ENCODE measurements at places on chromosomes 6 and 20.

- no peak for DNase-seq
Measured at GRCh38 chr20:46089167-46089416, 670 bp downstream of the NCOA5 start.

- DNase-seq: no peak
Measured at GRCh38 chr6:66429210-66429609, 722.2 kb upstream of the EYS start.

GRCh38 chr20:17036541-17036940 lies 190.3 kb upstream of the PCSK2 start:
- DNase-seq: no peak

DNA sequence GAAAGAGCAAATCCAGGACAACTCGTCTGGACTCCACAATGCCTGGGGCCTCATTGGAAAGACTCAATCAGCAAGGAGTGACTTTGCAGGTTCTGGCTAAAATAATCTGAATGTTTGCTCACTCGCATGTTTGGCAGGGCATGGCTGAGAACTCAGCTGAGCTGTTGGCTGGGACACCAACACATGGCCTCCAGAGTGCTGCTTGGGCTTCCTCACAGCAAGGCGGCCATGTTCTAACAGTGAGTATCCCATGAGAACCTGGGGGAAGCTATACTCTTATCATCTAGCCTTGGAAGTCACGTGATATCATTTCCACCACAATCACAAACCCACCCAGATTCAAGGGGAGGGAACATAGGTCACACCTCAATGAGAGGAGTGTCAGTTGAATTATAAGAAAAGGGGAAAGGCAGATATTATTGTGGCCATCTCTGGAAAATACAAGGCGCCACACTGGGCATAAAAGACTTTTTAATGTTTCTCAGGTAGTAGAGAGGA lies 23.1 kb upstream of the SHLD1 start:
- DNase-seq: no peak

DNA sequence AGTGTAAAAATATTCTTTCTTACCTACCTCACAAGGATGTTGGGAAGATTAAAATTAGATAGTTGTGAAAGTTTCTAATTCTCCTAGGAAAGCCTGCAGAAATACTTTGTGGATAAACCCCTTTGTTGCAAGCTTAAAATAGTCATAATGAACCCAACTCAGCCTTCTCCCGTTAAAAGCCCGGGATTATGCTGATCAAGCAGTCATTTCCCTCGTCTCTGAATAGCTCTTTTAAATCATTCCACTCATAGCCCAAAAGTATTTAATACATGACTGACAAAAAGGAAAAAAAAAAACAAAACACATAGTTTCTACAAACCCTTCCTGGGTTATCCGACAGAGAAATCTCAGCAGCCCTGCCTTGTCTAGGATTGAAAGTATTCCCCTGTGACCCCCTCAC lies 10.9 kb upstream of the METTL24 start:
- no peak for DNase-seq

- DNase-seq: no peak
Measured at GRCh38 chr20:63171991-63172390, 43.9 kb downstream of the YTHDF1 start.

GRCh38 chr20:50130995-50131394 lies 18.0 kb upstream of the UBE2V1 start:
- no peak for DNase-seq

GRCh38 chr6:142417331-142417750 lies 115.5 kb downstream of the ADGRG6 start:
- no peak for DNase-seq

- no peak for DNase-seq
Measured at GRCh38 chr20:11403711-11404110, 514.0 kb upstream of the BTBD3 start.

GRCh38 chr6:11085758-11086435 lies 7.7 kb upstream of the SMIM13 start:
- DNase-seq: no peak

- no peak for DNase-seq
Measured at GRCh38 chr6:135331002-135331401, 149.9 kb downstream of the MYB start.

- DNase-seq: no peak
Measured at GRCh38 chr6:116560130-116560529, 6.6 kb downstream of the CALHM4 start.

GRCh38 chr6:5766260-5766659 lies 240.5 kb downstream of the NRN1 start:
- no peak for DNase-seq

- no peak for DNase-seq
Measured at GRCh38 chr6:45677381-45678284, 299.9 kb upstream of the SUPT3H start.

GRCh38 chr6:163554663-163555062 lies 140.1 kb downstream of the QKI start:
- no peak for DNase-seq

GRCh38 chr6:148999929-149000468 lies 253.2 kb downstream of the UST start:
- no peak for DNase-seq

DNA sequence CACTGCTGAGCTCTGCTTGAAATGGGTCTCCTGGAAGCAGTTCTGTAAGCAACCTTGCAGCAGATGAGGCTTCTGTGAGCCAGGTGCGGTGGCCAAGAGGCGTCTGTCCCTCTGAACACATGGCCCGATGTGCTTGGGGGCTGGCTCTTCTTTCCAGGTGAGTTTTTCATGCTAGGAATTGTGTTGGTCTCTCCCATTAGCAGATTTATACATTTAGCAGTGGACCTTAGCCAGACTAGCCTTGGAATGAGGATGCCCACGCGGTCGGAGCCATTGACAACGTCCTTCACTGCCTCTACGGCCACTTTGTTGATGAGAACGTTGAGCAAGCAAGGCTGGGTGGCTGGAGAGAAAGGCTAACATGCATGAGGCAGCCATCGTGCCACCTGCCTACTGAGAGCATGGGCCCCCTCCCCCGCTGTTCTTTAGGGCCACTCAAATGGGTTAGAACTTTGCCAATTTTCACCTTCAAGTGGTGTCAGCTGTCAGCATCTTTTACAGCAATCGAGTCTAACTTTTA lies 33.5 kb downstream of the ERMARD start:
- DNase-seq: no peak

GRCh38 chr6:30216096-30216495 lies 2.9 kb upstream of the TRIM26 start:
- DNase-seq: no peak

GRCh38 chr20:2006452-2007361 lies 12.8 kb upstream of the PDYN start:
- no peak for DNase-seq

GRCh38 chr6:23145781-23146180 lies 576.4 kb downstream of the HDGFL1 start:
- no peak for DNase-seq

- no peak for DNase-seq
Measured at GRCh38 chr20:53662595-53662994, 69.0 kb upstream of the ZNF217 start.

DNA sequence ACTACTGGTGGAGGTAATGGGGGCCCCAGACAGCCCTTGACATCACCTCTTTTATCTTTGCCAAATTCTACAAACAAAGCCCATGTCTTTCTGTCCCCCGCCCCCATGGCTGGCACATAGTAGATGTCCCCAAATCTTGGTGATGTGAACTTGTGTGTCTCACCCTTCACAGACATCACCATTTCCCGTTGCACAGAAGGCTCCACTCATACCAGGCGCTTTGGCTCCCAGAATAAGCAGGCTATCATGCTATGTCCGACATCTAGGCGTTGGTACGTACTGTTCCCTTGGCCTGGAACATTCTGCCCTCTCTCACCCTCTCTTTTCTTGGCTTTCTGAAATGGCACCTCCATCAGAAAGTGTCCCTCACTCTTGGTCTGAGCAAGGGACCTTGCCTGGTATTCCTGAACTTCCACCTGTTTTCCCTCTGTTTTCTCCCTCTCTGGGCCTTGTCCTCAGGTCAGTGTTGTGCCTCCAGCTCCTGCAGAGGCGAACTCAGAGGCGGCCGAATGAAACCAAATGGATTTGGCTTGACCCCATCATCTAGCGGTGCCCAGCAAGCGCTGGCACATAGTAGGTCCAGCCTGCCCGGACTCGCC lies 968 bp upstream of the CCN5 start:
- DNase-seq: no peak

- peak; percentile 4 for DNase-seq
Measured at GRCh38 chr20:7459083-7459482, 481.2 kb downstream of the HAO1 start.

DNA sequence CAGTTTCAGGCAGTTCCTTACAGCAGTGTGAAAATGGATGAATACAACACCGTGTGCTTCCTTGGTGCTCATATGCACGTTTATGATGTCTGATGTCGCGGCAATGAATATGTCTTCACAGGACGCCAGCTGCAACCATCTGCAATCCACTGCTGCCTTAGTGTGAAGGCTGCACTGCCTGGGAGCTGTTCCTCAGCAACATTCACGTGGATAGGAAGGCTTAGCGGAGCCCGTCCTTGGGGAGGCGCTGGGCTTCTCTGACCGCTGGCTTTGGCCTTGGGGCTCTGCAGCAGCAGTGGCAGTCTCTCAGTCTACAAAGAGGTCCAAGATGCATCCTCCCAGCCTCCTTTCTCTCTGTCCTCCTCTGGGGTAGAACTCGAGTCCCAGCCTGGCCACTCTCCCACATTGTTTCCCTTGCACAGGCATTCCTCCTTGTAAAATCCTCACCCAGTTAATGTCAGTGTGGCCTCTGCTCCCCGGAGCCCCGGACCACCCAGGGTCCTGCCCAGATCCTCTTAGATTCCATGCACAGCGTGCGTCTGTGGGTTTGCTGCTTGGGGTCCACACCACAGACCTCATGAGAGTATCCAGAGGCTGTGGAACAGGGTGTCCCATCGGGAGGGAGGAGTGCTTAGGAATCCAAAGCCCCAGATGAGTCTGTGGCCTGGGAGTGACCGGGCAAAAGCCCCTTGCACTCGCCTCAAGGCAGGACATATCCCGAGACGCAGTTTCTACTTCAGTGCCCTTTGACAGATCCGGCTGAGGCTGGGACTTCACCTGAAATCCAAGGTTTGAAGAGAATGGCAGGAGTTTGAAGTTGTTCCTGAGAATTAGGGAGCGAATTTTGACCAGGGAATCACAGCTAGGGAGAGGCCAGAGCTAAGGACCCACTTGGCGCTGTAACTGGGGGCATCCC lies 181.3 kb downstream of the THBS2 start:
- DNase-seq: no peak

- DNase-seq: no peak
Measured at GRCh38 chr6:73515204-73515655, 5.6 kb downstream of the EEF1A1 start.

DNA sequence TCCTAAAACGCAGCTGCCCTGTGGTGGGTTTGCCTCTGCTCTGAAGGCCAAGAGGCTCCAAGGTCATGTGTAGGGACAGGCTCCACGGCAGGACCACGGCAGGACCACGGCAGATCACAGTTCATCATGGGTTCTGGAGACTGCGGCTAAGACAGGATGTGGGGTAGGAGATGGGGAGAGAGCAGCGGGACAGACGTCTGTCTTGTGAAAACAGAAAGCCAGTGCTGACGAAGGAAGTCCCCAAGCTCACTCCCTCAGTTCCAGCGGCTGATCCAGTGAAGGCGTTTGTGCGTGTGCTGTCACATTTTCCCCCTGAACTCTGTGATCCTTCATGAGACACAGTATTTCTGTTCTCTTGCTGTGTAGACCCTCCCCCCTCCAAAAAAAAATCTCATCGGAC lies 67.9 kb upstream of the PTGIS start:
- no peak for DNase-seq

DNA sequence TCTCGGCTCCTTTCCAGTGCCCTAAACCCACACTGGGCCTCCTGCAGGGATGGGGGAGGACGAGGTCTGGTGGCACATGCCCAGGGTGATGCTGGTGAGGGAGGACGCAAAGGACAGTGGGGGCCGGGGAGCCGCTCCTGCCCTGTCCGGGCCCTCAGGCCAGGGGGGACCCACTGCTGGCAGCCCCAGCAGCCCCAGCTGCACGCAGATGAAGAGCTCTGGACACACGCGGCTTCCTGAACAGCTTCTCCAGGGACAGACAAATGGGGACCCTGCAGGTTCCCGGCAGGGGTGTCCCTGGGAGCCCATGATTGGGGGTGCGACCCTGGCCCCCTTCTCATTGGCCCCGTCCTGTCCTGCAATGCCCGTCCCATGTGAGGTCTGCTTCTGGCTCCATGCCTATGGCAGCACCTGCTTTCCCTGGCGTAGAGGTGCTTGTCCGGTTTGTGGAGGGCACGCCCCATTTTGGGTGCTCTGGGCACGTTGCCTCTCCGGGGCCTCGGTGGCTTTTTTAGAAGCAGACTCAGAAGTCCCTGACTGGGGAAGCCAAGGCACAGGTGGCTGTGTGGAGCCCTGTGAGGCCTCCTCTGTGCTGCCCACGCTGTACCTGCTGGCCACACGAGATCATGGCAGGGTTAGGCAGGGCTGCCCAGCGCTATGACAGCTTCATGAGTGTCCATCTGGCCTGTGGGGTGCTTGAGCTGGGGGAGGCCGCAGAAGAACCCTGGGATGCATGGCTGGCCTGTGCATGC lies 15.4 kb upstream of the TNFRSF6B start:
- no peak for DNase-seq

GRCh38 chr6:82363428-82364086 lies at the start of gene TPBG:
TSS of gene TPBG (plus strand) at chr6:82363817. CDS start at chr6:82364962, 1,145 bp downstream.
- no peak for DNase-seq

- DNase-seq: no peak
Measured at GRCh38 chr20:32528171-32528891, 56.8 kb downstream of the NOL4L start.

DNA sequence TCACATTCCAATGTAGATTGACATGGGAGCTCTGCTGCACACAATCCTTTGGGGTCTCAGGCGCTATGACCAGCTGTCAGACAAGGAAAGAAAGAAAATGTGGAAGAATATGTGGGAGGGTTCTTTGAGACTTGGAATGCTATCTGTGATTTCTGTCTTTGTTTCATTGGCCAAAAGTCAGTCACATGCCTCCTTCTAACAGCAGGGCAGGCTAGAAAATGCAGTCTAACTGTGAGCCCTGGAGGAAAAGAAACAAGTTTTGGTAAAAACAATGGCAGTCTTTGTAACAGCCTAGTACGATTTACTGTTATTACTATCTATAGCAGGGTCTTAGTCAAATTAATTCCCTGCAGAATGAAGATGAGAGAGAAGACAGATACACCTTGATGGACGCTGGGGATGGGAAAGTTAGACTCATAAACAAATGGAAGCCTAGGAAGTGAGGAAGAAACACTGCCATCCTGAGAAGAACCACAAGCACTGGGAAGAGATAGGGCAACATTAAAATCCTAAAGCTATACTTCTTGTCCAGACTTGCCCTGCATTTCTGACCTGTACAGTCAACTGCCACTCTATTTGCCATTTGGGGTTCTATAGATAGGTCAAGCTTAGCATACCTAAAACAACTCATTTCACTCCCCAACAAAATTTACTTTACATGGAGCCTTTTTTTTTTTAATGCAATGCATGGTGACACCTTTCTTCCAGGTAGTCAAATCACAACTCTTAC lies 833.0 kb downstream of the KIF16B start:
- no peak for DNase-seq

All from NCI-H2081 treated with DMSO at 0.1 percent for 48 hours (cell line).